Aorta (tissue), 5 donors: ENCODE measurements at places on chromosomes 2 and 18. TPM values are rescaled to one million over a fixed set of nuclear protein-coding genes. Genes with fewer than 3 reads are reported as not detected.

DNA sequence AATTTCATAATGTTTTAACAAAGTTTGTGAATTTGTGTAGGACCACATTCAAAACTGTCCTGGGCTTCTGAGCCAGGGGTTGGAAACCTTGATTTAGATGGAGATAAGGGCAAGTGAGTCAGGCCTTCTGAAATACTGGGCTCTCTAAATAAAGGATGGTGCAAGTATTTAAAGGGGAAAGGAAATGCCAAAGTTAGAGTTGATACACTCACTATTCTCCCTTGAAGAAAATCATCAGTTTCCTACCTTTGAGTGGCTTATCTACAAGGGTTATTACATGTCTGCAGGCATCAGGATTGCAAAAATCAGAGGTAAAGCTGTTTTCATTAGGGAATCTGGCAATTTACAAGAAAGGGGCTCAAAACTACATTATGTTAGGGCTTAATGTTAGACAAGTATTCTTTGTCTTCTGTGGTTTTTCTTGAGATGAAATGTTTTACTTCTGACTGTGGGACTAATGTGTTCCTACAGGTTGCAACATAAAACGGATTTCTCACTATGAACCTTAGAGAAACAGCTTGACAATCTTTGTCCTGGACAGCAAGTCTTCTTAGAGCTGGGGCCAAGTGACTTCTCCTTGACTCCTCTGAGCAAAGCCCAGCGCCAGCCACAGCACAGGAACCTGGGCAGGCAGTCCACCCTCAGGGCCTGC lies 31.1 kb downstream of the RNU4ATAC start:
- DNase-seq: no peak

DNA sequence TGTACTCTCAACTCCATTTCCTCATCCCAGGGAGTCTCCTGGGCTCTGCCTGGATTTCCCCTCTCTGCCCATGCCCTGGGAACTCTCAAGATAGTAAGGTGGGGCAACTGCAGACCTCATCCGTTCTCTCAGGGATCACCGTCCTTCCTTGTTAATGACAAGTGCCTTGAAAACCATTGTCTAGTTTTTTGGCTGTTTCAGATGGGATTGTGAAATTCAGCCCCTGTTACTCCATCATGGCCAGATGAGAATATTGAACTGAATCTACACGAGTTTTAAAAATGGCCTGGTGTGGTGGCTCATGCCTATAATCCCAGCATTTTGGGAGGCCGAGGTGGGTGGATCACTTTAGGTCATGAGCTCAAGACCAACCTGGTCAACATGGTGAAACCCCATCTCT lies 665 bp upstream of the HRH4 start:
- no peak for DNase-seq

DNA sequence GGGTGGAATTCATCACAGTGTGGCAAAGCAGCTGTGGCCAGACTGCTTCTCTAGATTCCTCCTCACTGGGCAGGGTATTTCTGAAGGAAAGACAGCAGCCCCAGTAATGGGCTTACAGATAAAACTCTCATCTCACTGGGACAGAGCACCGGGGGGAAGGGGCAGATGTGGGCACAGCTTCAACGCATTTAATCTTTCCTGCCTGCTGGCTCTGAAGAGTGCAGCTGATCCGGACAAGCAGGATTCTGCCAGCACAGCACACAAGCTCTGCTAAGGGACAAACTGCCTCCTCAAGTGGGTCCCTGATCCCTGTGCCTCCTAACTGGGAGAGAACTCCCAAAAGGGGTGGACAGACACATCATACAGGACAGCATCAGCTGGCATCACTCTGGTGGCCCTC lies 779.9 kb upstream of the CNTNAP5 start:
- DNase-seq: no peak

DNA sequence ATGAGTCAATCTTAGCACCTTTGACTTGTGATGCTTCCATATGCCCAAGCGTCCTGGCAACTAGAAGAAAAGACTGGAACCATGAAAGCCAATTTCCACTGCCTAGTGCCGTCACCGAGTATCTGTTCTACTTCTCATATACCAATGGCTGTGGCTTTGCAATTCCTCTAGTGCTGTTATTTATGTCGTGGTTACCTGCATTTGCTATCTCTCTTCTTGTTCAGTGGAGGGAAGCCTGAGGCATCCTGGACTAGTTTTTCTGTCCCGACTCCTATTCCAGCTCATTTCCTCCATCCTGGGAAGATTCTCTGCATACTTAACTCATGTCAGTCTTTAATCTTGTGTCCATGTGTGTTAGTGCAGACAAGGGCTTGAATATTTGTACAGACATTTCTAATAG lies 117.9 kb downstream of the FEZ2 start:
- no peak for DNase-seq

GRCh38 chr2:61714210-61714609 lies 139.7 kb downstream of the FAM161A start:
- DNase-seq: no peak

GRCh38 chr2:215020283-215020682 lies 118.1 kb downstream of the ABCA12 start:
- no peak for DNase-seq

DNA sequence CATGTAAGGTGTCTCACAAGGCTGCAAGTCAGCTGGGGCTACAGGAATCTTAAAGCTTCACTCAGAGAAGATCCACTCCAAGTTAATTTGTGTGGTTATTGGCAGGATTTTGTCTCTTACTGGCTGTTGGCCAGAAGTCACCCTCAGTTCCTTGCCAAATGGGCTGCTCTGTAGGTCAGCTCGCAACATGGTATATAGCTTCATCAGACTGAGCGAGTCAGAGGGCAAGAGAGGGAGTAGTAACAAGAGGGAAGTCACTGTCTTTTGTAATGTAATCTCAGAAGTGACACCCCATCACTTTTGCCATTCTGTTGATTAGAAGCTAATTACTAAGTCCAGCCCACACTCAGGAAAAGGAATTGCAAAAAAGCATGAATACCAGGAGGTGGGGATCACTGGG lies 119.5 kb downstream of the LRRTM1 start:
- DNase-seq: no peak

- DNase-seq: no peak
Observed at GRCh38 chr2:232882505-232883115, 12.5 kb downstream of the SNORC start.

GRCh38 chr2:74347742-74348141 lies 4.5 kb upstream of the SLC4A5 start:
- no peak for DNase-seq

- DNase-seq: no peak
Observed at GRCh38 chr18:44589693-44590355, 90.9 kb upstream of the SETBP1 start.

- no peak for DNase-seq
Observed at GRCh38 chr2:69604026-69604678, 39.4 kb downstream of the AAK1 start.

GRCh38 chr2:240235149-240235803 lies 94.8 kb upstream of the OTOS start:
- DNase-seq: peak; percentile 39

- no peak for DNase-seq
Observed at GRCh38 chr2:64189167-64189566, 44.9 kb upstream of the PELI1 start.

GRCh38 chr2:239198221-239198620 lies 202.6 kb downstream of the HDAC4 start:
- peak; percentile 36 for DNase-seq

DNA sequence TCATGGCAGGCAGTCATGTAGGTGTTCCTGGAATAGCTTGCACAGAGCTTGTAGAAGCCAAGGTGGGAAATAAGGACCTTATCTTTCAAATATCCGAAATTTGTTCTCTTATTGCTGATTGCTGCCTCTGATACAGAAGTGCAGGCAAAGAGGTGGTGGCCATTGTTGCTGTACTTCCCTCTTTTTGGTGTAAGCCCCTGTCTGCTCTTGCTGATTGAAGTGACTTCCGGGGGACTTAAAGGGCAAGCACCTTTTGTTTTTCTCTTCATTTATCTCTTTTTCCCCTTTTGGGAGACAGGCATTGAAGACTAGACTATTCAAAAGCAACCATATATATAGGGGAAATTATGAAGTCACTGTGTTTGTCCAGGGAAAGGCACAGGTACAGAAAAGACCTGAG lies 131.6 kb upstream of the OTX1 start:
- no peak for DNase-seq

GRCh38 chr18:11108947-11109346 lies 40.4 kb downstream of the PIEZO2 start:
- DNase-seq: no peak

DNA sequence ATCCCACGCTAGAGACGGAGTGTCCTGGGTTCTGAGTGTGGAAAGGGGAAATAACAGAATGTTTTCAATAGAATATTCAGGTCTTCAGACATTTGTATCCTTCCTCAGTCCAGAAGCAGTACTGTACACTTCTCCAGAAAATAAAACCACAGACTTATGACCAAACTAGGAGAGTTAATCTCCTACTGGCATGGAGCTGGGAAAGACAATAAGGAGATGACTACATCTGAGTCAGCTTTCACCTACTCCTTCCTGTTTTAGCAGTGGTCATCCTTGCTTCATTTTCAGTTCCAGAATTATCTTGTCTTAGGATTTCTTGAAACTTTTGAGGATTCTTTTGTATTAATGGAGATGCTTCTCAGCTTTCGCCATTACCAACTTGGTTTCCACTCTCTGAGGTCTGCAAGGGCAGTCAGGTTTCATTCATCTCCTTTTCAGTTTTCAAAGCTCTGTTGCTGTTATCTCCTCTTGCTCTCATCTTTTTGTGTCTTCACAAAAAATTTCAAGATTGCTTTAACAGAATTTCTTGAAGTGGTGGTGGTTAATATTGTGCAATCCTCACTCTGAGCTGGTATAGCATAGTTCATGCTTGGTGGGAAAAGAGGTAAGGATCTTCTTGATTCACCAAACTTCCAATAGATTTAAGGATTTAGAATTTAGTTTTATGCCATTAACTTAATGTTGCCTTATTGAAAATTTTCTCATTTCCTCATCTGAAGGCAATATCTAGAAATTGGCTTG lies 23.7 kb upstream of the NR4A2 start:
- DNase-seq: no peak

DNA sequence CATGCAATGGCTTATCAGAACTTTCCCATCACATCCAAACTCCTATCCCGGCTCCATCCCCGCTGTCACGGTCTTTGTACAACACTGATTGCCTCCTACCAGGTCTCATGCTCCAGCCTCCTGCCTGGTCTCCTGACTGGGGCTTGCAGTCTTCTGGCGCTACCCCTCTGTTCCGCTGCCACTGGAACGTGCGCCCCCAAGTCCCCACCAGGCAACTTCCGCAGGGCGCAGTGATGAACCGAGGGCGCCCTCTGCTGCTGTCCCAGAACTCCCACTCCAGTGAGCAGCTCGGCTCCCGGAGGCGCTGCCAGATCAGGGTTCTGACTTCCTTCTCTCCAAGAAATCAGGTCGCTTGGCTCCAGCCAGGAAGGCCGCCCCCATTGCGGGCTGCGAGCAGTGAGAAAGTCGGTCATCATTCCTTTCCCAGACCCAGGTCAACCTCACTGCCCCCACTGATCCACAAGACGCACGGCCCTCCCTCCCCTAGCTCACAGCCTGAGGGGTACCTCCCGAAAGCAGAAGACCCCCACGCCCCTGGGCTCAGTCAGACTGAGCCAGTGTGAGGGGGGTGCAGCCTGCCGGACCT lies 43.9 kb upstream of the RAB11FIP5 start:
- DNase-seq: peak; percentile 78

- DNase-seq: no peak
Observed at GRCh38 chr2:181924336-181924735, 32.8 kb downstream of the ITPRID2 start.

- no peak for DNase-seq
Observed at GRCh38 chr18:35343488-35343935, 708 bp downstream of the ZNF24 start.

DNA sequence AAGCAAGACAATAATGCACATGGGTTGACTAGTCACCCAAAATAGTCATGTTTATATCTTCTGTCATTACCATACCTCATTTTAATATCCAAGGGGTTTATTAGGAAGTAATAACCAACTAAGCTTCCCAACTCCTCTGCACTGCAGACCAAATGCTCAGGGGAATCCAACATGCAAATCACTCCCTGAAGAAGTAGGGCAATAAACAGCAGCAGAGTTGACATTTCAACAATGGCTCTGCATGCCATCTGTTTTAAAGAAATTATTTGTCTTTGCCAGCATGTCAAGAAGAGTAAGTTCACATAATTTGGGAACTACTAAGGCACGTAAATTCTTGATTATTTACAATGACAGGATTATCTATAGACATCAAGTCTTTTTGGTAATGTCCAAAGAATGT lies 84.4 kb upstream of the LYPD1 start:
- no peak for DNase-seq

- DNase-seq: no peak
Observed at GRCh38 chr2:71129114-71129901, 721 bp downstream of the MCEE start.

GRCh38 chr2:60976256-60976850 lies 41.2 kb upstream of the PEX13 start:
- no peak for DNase-seq

DNA sequence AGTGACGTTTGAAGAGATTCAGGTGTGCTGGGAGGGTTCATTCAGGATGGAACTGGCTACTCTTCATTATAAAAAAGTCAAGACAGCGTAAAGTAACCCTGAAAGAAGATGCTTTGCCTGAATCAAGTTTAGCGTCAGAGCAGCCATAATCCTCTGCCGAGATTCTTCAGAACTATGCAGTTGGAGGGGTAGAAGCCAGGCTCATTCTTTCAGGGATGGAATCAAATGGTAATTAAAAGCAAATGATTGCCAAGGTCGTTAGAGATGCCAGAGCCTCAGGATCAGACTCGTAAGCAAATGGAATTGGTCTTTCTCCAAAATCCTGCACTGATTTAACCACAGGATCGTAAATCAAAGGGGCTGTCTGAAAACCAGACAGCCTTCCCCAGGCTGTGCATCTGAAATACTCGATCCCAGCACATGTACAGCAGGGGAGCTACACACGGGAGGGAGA lies 21.9 kb downstream of the APCDD1 start:
- DNase-seq: no peak

- DNase-seq: no peak
Observed at GRCh38 chr2:71674158-71674851, 220.9 kb downstream of the DYSF start.

The GBX2 gene
- total RNA-seq: not detected

The SLC5A7 gene
- not detected for total RNA-seq

The EEF1B2 gene
- 387 TPM for total RNA-seq

The M1AP gene
- not detected for total RNA-seq

The CCDC141 gene
- total RNA-seq: 3.9 TPM

The TNFAIP6 gene
- total RNA-seq: 3.6 TPM

The PLB1 gene
- 4.9 TPM for total RNA-seq

The SLC25A12 gene
- total RNA-seq: 34.6 TPM

The MROH2A gene
- not detected for total RNA-seq

The PDCD1 gene
- total RNA-seq: 0.75 TPM

The PIEZO2 gene
- total RNA-seq: 2.3 TPM

The TSPYL6 gene
- total RNA-seq: 0.12 TPM

The C1GALT1C1L gene
- total RNA-seq: 0.29 TPM

The RALBP1 gene
- total RNA-seq: 52.6 TPM

The CCDC74B gene
- total RNA-seq: 1.3 TPM

The HK2 gene
- total RNA-seq: 23.5 TPM

The HJURP gene
- total RNA-seq: 1.1 TPM

The KCNF1 gene
- not detected for total RNA-seq
